ENCODE measurements at places on chromosomes 1 and 21.
A peak's percentile ranks its signal among the peaks of the same experiment; 100 is the strongest.

DNA sequence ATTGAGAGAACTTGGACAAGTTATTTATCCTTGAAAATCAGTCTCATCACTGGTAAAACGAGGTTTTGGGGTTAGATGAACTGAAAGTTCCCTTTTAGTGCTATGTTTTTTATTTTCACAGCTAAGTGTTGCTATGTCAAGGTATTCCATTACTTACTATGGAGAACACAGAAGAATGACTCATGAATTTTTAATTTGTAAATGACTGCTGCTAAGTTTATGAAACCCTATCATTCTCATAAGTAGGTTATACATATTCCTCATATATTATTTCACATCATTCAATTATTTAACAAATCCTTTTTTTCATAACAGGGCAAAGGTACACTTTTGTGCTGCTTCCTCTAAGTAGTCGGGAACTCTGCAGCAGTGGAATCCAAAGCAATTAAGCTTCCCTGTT lies 52.2 kb upstream of the ATP1A1 start:
- no peak for DNase-seq

DNA sequence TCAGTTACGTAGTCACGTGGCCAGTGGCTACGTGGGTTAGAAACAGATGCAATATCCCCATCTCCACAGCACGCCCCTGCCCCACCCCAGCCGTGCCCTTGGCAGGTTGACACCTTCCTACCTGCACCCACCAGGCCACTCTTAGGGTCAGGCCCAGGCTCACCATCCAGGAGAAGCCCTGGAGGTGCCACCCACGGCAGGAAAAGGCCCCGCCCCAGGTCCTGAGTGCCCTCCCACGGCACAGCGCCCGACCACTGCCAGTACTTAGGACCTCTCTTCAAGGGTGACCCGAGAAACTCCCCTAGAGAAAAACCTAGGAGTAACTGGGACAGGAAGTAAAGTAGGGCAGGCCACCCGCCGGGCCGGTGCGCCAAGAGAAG lies 1.5 kb downstream of the C1orf35 start:
- DNase-seq = no peak

GRCh38 chr1:95278173-95279006 lies 44.4 kb downstream of the RWDD3 start:
- DNase-seq = no peak

DNA sequence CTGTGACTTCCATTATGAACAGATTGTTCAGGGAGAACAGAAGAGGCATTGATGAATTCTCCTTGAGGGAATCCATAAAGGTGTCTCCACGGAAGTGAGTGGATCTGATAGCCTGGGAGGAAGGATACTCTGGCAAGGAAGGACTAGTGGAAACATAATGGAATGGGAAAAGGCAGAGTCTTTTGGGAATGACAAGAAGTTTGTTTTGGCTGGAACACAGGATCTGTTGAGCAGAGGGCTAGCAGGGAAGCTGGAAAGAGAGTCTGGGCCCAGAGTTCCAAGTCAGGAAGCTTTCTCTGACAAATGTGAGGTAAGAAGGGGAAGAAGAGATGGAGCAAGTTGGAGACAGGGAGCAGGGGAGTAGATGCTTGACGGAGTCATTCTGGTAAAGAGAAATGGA lies 8.1 kb downstream of the ADAMTS5 start:
- no peak for DNase-seq

- no peak for DNase-seq
Observed at GRCh38 chr1:48548985-48549384, 77.0 kb upstream of the SPATA6 start.

DNA sequence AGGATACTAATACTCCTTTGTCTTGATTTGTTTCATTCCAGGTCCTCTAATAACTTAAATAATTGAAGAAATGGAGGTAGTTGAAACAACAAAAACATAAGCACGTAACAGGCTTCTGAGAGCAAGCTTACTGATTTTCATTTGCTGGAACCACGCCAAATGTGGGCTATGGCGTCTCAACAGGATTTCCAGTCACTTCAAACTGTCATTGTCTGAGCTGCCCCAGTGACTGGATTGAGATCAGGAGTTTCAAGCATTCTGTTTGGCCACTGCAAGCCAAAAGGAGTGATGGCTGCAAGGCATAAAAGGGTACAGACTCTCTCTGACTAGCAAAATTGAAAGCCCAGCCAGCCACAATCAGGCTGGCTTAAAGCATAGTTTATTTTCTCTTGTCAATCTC lies 289.9 kb downstream of the DPYD start:
- peak; percentile 12 for DNase-seq

DNA sequence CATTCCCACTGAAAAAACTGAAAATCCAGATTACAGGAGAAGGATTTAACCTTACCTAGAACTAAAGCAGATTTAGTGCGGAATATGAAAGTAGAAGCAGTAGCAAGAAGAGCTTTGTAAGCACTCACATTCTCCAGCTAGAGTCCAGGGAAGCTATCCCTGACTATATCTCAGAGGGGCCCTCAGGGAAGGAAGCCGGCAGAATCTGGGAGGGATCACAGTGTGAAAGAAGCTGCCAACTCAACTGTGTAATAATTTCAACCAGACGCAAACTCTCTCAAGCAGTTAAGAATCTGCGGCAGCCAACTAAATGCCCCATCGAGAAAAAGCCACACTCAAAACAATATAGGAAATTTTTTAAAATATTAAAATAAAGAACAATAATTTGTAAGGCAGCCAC lies 163.8 kb downstream of the EIF4G3 start:
- no peak for DNase-seq

- no peak for DNase-seq
Observed at GRCh38 chr1:39825432-39825941, 36.8 kb upstream of the BMP8B start.

- no peak for DNase-seq
Observed at GRCh38 chr21:36566644-36567043, 86.7 kb upstream of the CLDN14 start.

GRCh38 chr1:54623216-54624007 lies at the start of gene FAM151A:
FAM151A (minus strand) TSS chr1:54623525; CDS start chr1:54623395, 130 bp downstream.
- no peak for DNase-seq

DNA sequence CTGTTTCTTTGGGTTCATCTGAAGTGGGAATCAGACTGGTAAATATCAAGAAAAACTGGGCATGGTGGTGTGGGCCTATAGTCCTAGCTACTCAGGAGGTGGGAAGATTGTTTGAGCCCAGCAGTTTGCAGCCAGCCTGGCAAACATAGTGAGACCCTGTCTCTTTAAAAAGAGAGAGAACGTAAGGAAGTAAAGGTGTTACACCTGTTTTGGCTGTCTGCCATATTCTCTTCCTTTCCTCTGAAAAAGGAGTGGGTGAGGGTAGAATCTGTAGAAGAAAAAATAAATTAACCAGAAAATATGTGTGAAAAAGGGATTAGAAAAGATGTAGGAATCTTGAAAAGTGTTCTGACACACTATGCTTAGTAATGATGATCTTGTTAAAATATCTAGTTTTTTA lies 20.0 kb downstream of the AHCYL1 start:
- DNase-seq = no peak

DNA sequence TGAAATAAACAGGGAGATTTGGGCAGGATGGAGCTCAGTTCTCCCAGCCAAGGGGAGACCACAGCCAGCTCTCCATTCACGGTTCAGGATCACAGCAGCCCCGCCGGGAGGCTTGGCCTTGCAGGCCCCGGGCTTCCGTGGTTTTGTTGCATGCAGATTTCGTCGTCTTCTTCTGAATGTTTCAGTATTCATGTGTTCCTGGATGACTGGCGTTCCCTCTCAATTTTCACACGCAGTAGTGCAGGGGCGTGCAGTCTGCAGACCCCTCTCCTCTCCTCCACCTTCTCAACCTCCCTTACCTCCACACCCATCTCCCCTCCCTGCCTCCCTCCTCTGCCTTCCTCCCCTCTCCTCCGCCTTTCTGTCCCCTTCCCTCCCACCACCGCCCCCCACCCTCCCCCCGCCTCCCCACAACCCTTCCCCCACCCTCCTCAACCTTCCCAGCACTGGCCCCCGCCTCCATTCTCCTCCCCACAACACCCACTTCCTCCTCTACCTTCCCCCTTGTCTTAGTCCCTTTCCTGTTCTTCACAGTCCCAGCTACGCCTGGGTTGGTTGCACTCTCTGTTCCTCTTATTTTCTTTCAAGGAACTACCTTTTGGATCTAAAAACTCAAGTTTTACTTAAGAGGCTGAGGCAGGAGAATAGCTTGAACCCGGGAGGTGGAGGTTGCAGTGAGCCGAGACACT lies 8.4 kb upstream of the SLC19A1 start:
- DNase-seq = no peak

- no peak for DNase-seq
Observed at GRCh38 chr1:101364370-101365120, 127.7 kb downstream of the S1PR1 start.

GRCh38 chr1:180415236-180415848 lies 87.0 kb downstream of the ACBD6 start:
- DNase-seq = no peak

- DNase-seq = no peak
Observed at GRCh38 chr1:15063346-15063745, 90.2 kb upstream of the TMEM51 start.

GRCh38 chr1:235799264-235799663 lies 67.4 kb downstream of the LYST start:
- no peak for DNase-seq

GRCh38 chr1:57494530-57495079 lies 70.7 kb upstream of the DAB1 start:
- no peak for DNase-seq

- no peak for DNase-seq
Observed at GRCh38 chr1:242651817-242652216, 127.3 kb upstream of the PLD5 start.

GRCh38 chr1:173149887-173150286 lies 57.2 kb downstream of the TNFSF4 start:
- no peak for DNase-seq

DNA sequence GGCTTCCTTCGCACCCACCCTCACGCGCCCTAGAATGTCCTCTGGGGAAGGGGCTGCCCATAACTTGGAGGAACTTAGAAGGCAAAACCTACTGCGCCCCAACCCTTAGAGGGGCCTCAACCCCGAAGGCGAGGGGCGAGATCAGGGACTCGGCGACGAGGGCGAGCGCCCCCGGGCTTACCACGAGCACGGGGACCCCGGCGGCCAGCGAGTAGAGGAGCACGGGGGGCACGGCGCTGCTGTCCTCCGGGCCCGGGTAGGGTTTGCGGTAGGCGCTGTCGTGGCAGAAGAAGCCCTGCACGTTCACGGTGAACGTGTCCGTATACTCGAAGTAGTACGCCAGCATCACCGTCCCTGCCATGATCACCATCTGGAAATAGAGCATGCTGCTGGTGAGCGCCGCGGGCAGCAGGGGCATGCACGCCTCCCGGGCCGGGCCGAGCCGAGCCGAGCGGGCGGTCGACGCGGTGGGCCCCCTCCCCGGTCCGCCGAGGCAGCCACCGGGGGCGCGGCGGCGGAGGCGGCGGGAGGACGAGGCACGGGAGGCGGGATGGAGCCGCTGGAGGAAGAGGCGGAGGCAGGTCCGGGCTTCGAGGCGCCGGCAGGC lies 304 bp downstream of the PLPPR5 start:
- DNase-seq = peak; percentile 6

- DNase-seq = no peak
Observed at GRCh38 chr1:76901158-76901767, 34.0 kb downstream of the ST6GALNAC5 start.

GRCh38 chr1:247177755-247178154 lies 5.9 kb upstream of the ZNF124 start:
- DNase-seq = no peak

GRCh38 chr1:24100945-24101737 lies 10.8 kb downstream of the MYOM3 start:
- DNase-seq = no peak

GRCh38 chr21:33854604-33855003 lies 61.0 kb downstream of the ATP5PO start:
- DNase-seq = peak; percentile 46

DNA sequence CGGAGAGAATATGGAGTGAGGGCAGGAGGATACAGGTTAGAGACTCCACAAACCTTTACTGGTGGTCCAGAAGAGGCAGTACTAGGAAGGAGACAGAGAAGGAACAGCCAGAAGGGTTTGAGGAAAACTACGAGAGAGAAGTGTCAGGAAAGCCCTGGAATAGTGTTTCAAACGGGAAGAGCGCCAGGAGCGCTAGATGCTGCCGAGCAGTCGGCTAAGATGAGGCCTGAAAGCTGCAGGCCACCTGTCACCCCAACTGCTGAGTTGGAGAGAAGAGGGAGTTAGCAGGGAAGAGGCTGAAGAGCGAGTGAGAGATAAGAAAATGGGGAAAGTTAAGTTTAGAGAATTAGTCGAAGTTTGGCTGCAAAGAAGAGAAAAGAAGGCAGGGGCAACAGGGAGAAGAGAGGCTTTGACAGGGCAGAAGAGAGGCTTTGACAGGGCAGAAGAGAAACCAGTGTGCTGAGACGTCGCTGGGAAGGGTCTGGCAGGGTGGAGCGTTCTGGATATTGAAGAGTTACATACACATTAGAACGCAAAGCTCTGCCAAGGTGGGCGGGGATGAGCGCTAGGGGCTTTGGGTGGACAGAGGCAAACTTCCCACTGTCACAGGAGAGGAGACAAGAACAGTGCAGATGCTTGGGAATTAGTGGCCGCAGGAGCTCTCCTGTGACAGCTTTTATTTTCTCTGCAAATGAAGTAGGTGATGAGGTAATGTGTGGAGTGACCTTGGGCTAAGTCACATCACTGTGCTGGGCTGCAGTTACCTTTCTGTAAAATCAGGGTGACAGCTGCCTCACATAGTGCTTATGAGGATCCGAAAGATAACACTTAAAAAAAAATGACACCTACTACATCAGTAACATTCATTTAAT lies 31.2 kb downstream of the PCSK9 start:
- DNase-seq = no peak

DNA sequence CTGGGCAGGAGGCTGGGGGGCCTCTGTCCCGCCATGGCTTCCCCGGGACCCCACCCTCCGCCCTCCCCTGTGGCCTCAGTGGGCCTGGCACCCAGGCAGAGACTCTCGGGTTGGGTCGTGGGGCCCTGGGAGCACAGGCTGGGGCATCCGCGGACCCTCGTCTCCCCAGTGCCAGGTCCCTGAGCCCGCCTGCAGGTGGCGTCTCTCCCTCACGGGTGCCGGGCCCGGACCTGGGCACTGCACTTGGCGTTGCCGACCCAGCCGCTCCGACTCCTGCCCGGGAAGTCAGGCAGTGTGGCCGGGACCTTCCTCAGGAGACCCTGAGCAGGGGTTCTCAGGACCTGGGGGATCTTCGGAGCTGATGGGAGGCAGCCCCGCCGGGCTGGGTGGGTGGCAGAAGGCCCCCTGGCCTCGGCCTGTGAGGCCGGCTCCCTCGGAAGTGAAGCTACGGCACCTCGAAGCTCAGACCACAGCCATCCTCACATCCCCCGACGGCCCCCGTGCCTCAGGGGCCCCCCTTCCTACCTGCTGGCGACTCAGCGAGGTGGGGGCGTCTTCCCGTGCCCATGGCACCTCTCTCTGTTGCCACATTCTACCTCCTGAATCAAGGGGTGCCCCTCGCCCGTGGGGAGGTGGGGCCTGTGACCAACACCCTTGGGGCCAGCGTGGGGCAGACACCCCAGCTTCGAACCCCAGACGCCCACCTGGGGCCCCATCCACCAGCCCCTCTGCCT lies 6.4 kb upstream of the C1orf159 start:
- peak; percentile 35 for DNase-seq

- DNase-seq = no peak
Observed at GRCh38 chr1:10187026-10187334, 23.4 kb upstream of the KIF1B start.

GRCh38 chr21:41848958-41849580 lies 30.1 kb downstream of the PRDM15 start:
- DNase-seq = no peak

GRCh38 chr1:159915571-159916241 lies 9.6 kb downstream of the TAGLN2 start:
- DNase-seq = no peak

All from dermis microvascular lymphatic vessel endothelial cell (primary cell).